ENCODE measurements at places on chromosomes 2 and 18. TPM values are rescaled to one million over a fixed set of nuclear protein-coding genes. Genes with fewer than 3 reads are reported as not detected.

Gene FOXD4L1
- not detected for total RNA-seq

DNA sequence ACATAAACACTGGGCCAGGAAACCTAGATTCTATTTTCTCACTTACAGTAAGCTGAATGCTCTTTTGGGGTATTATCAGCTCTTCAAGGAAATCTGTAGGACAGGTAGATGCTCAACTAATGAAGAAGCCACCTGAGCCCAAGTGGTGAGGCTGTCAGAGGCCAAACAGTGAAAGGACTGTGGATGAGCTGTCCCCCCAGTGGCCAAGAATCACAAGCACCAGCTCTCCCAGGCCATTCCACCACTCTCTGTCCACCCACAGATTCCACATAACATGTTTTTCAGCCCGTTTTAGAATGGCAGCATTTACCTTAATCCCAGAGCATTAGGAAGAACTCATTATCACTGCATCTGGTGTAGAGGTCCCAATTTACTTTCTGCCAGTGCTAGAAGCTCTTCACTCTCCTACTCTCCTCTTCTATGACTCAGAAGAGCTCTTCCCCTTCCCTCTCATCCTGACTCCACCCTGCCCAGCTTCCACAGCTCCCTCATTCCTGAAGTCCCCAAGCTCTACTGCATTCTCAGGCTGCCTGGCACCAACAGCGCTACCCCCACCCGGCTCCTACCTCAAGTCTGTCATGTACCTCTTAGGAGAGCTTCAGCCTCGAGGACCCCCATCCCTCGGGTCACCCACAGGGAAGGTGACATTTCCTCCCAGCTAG is 43.8 kb upstream of the GORASP2 start:
- no peak for DNase-seq
- H3K4me1 ChIP-seq, result no peaks in the 10 kb centered on the region
- peaks cover 10% of the 10 kb centered on the region for H3K27me3 ChIP-seq

GRCh38 chr2:234969306-234970098 is 17.7 kb downstream of the SH3BP4 start:
- peak overlapping the region; percentile 100 for H3K27ac ChIP-seq
- DNase-seq, result no peak
- H3K36me3 ChIP-seq, result no peaks in the 10 kb centered on the region
- peak overlapping the region; percentile 29 for H3K4me3 ChIP-seq

DNA sequence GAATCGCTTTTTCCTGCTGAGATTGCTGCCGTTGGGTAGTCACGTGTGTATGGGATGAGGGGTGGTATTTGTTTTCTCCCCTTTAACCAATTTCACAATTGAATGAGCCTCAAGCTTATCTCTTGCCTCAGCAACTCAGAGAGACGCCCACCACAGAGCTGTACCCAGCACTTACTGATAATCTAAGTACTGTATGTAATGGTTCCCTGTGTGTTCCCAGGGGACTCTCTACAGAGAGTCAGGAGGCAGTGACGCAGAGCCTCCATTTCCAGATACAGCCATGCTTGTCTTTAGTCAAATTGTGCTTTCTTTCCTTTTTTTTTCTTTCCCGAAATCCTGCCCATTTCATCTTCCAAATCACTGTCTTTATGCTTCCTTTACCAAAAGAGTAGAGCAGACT is 1102.1 kb upstream of the KLHL29 start:
- no peak overlapping the region for H3K27ac ChIP-seq
- H3K4me1 ChIP-seq, result no peaks in the 10 kb centered on the region
- no peak overlapping the region for H3K4me3 ChIP-seq
- no peaks in the 10 kb centered on the region for H3K36me3 ChIP-seq

DNA sequence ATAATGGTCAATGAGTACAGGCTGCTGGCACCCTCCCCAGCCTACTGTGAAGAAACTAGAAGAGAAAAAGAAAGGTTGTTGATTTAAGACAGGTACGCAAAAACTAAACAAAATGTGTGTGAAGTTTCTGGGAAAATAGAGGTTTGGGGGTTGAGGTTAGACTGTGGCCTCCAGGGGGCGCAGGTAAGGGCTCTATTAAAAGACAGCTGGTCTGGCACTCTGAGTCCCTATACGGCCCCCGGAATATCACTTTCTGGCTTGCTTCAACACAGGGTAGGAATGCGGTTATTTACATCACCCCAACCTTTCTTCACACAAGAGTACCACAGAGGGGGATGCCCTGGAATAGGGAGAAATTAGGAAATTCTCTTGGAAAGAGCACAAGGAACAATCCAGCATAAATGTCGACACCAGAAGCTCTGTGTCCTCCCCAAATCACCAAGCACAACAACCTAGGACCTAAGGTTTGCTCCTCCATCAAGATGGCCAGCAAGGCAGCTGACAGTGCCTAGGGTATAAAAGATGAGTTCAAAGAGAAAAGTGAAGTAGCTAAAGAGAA is 480.8 kb upstream of the KLHL29 start:
- H3K4me1 ChIP-seq, result no peaks in the 10 kb centered on the region
- peak; percentile 7 for DNase-seq
- H3K27me3 ChIP-seq, result no peaks in the 10 kb centered on the region
- no peak overlapping the region for H3K4me3 ChIP-seq

DNA sequence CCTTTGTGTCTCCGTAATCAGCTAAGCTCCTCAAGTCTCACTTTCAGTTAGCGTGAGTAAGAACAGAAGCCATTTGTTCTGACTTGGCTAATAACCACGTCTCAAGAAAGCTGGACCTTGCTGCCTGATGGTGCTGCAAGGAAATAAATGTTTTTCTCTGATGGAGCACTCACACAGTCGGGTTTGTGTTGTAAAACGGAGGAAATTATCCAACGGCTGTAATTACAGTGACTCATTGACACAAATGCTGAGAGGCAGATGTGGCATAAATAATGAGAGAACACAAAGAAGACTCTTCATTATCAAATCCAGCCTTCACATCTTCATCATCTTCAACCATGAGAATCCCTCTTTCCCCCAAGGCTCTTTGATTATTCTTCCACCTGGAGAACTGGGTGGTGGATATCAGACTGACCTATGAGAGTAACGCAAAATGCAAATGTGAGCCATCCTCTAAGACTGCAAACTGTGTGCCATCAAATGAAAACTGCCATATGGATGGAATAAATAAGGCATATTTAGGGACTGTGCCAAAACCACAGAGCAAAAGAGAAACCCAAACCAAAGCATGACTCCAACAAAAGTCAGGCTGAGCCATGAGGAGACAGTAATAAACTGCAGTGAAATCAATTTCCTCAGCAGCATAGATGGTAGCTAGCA is 252.6 kb downstream of the RND3 start:
- H3K4me1 ChIP-seq, result no peaks in the 10 kb centered on the region
- no peak for DNase-seq
- no peaks in the 10 kb centered on the region for H3K36me3 ChIP-seq
- H3K27me3 ChIP-seq, result no peaks in the 10 kb centered on the region
- H3K27ac ChIP-seq, result no peak overlapping the region

- peak overlapping the region; percentile 93 for H3K27ac ChIP-seq
- H3K36me3 ChIP-seq, result peaks cover 11% of the 10 kb centered on the region
- no peak for DNase-seq
- H3K4me3 ChIP-seq, result peak overlapping the region; percentile 91
- no peaks in the 10 kb centered on the region for H3K27me3 ChIP-seq
Measured at GRCh38 chr2:232699110-232699509, 2.0 kb downstream of the GIGYF2 start.

All from Panc1 (cell line).